ENCODE measurements at places on chromosomes 6 and 20.
A peak's percentile ranks its signal among the peaks of the same experiment; 100 is the strongest.

GRCh38 chr6:12060780-12061609 is 48.9 kb downstream of the HIVEP1 start:
- DNase-seq, result peak; percentile 68

- DNase-seq, result no peak
Measured at GRCh38 chr20:45340951-45341350, 7.3 kb downstream of the SDC4 start.

- DNase-seq, result no peak
Measured at GRCh38 chr6:117911660-117912059, 4.6 kb downstream of the SLC35F1 start.

GRCh38 chr6:154298297-154298696 is 58.3 kb downstream of the IPCEF1 start:
- no peak for DNase-seq

DNA sequence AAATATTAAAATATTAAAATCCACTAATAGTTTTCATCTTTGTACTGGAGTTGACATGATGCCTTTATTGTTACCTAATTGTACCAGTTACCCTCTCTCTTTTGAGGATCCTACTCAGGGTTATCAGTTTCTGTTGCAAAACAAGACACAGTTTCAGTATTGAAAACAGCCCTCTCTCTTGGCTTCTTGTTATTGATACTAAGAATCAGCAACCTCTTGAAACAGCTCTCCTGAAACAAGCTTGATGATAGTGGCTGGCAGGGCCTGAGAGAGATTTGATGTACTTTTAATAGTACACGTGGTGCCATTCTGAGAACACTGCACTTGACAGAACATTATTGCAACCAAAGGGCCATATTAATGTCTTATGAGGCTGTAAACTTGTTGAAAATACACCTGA is 64.9 kb upstream of the MEI4 start:
- no peak for DNase-seq

- DNase-seq, result no peak
Measured at GRCh38 chr6:21754891-21755290, 161.3 kb downstream of the SOX4 start.

DNA sequence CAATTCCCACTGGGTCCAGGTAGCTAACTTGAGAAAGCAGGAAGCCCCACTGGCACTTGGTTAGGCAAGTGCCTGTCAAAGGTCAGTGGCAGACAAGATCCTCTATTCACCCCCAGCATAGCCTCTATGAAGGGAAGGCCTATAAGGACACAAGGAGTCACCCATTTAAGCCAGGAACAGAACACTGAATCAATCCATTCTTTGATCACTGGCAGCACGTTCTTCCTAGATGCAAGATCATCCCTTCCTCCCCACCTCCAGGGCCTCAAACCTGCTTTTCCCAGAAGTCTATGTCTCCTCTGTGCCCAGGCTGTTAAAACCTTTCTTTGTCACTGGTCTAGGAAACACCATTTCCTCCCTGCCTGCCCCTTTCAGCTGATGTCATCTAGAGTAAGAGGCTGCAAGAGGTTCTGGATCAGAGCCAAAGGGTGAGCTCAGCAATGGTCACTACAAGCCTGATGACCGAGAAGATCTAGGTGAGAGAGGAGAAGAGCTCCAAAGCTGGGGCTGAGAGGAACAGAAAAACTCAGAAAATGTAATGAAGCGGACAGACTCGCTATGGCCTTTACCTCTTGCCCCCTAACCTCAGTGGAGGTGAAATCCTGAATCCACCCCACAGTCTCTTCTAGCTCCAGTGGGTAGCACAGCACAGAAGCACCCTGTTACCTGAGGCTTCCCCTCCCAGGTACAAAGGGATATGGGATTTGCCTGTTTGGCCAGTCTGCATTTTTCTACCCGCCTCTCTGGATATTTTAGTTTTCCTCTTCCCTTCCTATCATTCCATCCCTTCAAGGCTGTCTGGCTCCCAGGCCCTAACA is 1.8 kb downstream of the GTPBP2 start:
- DNase-seq, result peak; percentile 42

DNA sequence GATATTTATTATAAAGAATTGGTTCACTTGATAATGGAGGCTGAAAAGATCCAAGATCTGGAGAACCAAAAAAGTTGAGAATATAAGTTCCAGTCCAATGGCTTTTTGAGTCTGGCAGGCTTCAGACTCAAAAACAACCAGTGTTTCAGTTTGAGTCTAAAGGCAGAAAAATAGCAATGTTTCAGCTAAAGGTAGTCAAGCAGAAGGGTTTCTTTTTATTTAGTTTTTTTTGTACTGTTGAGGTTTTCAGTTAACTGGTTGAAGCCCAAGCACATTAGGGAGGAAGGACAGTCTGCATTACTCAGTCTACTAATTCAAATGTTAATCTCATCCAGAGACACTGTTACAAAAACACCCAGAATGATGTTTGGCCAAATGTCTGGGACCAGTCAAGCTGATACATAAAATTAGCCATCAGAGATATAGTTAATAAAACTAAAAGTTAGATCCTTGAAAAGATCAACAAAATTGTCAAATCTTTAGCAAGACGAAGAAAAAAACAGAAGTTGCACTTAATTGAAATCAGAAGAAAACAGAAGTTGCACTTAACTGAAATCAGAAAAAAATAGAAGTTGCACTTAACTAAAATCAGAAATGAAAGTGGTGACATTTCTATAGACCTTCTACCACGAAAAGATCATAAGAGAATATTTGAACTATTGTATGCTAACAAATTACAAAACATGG is 980.3 kb upstream of the FLRT3 start:
- no peak for DNase-seq

DNA sequence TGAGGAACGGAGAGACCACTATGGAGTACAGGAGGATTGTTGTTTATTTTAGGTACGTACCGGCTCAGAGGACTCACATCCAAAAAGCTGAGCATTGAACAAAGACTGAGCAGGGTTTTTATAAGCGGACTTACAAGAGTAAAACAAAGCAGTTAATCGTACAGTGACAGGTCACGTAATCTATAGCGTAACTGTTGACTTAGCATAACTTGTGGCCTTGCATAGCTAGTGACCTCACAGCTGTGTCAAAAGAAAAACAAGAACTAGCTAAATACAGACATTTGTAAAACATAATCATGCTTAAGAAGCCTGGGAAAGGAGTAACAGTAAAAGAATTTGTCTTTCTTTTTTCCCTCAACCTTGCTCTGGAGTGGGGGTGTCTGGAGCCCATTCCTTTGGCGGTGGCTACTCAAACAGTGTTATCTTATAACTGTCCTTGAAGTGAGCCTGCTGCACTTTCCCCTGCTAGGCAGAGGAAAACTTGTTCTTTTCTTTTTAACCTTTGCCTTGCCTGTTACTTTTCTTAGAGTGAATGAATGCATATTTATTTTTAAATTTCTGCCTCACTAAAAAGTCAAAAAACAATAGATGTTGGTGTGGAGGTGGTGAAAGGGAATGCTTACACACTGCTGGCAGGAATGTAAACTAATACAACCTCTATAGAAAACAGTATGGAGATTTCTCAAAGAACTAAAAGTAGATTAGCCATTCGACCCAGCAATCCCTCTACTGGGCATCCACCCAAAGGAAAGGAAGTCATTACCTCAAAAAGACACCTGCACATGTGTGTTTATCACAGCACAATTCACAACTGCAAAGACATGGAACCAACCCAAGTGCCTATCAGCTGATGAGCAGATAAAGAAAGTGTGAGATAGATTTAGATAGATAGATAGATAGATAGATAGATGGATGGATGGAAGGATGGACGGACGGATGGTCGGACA is 109.0 kb downstream of the TAF4 start:
- DNase-seq, result no peak

DNA sequence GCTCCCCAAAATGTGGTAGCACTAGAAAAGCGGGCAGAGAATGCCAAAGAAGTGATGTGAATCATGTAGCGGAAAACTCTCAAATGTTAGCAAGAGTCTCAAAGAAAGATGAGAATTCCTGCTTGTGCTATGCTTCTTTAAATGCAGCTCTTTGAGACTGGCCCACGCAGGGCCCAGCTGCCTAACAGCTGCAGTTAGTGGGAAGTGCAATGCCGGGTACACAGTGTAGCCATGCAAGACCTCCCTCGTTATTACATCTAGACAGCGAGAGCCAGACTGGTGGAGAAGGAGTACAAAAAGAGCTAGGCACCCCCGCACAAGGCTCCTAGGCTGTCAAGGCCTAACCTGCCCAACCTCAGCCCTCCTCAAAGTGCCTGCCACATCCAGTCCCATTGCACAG is 201.7 kb upstream of the PRDM1 start:
- DNase-seq, result peak; percentile 43

DNA sequence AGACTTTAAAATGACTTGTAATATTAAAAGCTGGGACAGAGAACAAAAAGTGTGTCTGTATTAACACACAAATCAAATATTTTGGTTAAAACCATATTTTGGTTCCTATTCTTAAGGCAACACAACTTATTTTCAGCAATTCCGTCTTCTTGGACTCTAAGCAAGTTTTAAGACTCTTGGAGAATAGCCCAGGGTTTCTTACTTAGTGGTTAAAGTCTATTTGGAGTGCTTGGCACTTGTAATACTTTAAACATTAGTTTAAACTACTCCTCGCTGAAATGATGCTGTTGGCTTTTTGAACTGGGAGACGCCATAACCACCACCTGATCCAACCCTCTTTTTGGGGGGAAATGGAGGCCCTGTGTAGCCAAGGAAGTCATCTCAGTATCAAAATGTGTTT is 109.7 kb upstream of the GMDS start:
- no peak for DNase-seq

GRCh38 chr6:166715065-166715464 is 88.0 kb upstream of the RPS6KA2 start:
- no peak for DNase-seq

Data from occipital lobe (tissue), 3 donors.